Activated CD4-positive, alpha-beta T cell treated with anti-CD3 and anti-CD28 coated beads, Interleukin-2, amount 10 ng/mL, durations not matched to agents 24 days and 14 days (primary cell): ENCODE measurements at places on chromosomes 4 and X. TPM values are rescaled to one million over a fixed set of nuclear protein-coding genes. Genes with fewer than 3 reads are reported as not detected.

The SLC7A11 gene
- 1.8 and 1.9 TPM in 2 replicates for total RNA-seq

- no peak for DNase-seq
- no peak overlapping the region for H3K27ac ChIP-seq
- H3K27me3 ChIP-seq = no peaks in the 10 kb centered on the region
- no peak overlapping the region for H3K4me3 ChIP-seq
- H3K36me3 ChIP-seq = no peaks in the 10 kb centered on the region
Measured at GRCh38 chr4:13325744-13326143, 158.4 kb downstream of the RAB28 start.

GRCh38 chr4:38710053-38710452, 46.1 kb downstream of the KLF3 start:
- H3K4me1 ChIP-seq = peaks cover 3% of the 10 kb centered on the region
- H3K27ac ChIP-seq = no peak overlapping the region
- H3K27me3 ChIP-seq = peaks cover 36% of the 10 kb centered on the region
- H3K36me3 ChIP-seq = no peaks in the 10 kb centered on the region

GRCh38 chr4:156442912-156443311, 489.2 kb upstream of the CTSO start:
- no peaks in the 10 kb centered on the region for H3K4me1 ChIP-seq
- H3K4me3 ChIP-seq = no peak overlapping the region
- no peaks in the 10 kb centered on the region for H3K36me3 ChIP-seq
- no peak overlapping the region for H3K27ac ChIP-seq
- H3K27me3 ChIP-seq = no peaks in the 10 kb centered on the region
- DNase-seq = no peak

The MMAA gene
- 18.9 and 19.5 TPM in 2 replicates for total RNA-seq

GRCh38 chr4:23697001-23697528, 192.8 kb downstream of the PPARGC1A start:
- no peak overlapping the region for H3K4me3 ChIP-seq

The HMX1 gene
- not detected in 2 replicates for total RNA-seq

DNA sequence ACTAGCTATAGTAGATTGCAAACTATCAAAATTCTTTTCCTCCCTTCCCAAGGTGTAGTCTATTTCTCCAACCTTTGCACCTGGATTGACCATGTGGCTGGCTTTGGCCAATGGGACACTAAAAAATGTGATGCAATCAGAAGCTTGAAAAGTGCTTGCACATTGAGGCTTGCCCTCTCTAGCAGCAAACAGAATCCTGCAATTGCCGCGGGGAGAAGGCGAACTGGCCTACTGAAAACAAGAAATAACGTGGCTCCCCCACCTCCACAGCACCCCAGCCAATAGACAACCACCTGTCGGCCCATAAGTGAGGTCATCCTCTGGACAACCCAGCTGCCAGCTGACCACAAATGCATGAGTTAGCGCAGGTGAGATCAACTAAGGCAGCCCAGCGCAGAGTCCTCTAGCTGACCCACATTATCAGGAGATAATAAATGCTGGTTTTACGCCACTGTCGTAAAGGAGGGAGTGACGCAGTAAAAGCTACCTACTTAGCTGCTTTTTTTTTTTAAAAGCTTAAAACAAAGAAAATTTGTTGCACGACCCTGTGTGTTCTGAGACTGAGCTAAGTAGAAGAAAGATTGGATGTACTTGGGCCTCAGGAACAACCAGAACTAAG, 95.2 kb downstream of the GK start:
- H3K27me3 ChIP-seq = peaks cover 3% of the 10 kb centered on the region
- no peak overlapping the region for H3K27ac ChIP-seq
- no peak for DNase-seq
- no peak overlapping the region for H3K4me3 ChIP-seq
- H3K4me1 ChIP-seq = no peaks in the 10 kb centered on the region
- no peaks in the 10 kb centered on the region for H3K36me3 ChIP-seq

DNA sequence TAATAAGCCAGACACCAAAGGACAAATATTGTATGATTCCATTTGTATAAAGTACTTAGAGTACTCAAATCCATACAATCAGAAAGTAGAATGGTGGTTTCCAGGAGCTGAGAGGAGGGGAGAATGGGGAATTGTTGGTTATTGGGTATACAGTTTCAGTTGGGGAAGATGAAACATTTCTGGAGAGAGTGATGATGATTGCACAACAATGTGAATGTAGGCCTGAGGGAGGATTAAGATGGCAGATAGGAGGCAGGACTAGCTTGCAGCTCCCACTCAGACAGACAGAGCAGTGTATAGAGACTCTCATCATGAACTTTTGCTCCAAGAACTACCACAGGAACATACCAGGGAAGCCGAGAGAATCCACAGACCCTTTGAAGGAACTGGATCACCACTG, 75.7 kb upstream of the PAK3 start:
- H3K27me3 ChIP-seq = no peaks in the 10 kb centered on the region
- H3K4me1 ChIP-seq = no peaks in the 10 kb centered on the region
- DNase-seq = no peak
- H3K36me3 ChIP-seq = no peaks in the 10 kb centered on the region
- H3K27ac ChIP-seq = no peak overlapping the region

- no peak overlapping the region for H3K27ac ChIP-seq
- no peaks in the 10 kb centered on the region for H3K36me3 ChIP-seq
- peaks cover 6% of the 10 kb centered on the region for H3K27me3 ChIP-seq
- no peak overlapping the region for H3K4me3 ChIP-seq
- H3K4me1 ChIP-seq = peaks cover 2% of the 10 kb centered on the region
Measured at GRCh38 chr4:158193171-158193749, 17.0 kb upstream of the TMEM144 start.

The C4orf17 gene
- not detected in 2 replicates for total RNA-seq

- H3K36me3 ChIP-seq = peaks cover 3% of the 10 kb centered on the region
- H3K4me3 ChIP-seq = peak within 1 kb of the TSS; percentile 91
- H3K27ac ChIP-seq = peak within 1 kb of the TSS; percentile 92
- no peaks in the 10 kb centered on the region for H3K27me3 ChIP-seq
- peak; percentile 93 for DNase-seq
Measured at GRCh38 chrX:65034668-65035445, 58.6 kb upstream of the ZC4H2 start.

DNA sequence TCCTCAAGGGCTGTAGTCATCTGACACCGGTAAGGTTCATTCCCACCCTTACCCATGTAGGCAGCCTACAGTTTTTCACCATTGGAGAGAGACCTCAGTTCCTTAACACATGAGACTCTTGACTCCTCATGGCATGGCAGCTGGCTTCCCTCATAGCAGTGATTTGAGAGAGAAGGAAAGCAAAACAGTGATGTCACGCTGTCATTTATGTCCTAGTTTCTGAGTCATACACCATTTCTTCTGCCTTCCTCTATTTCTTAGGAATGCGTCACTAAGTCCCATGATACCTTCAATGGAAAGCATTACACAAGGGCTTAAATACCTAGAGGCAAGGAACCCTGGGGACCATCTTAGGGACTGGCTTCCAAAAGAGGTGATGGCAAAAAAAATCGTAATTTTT, 226.1 kb downstream of the SPCS3 start:
- no peaks in the 10 kb centered on the region for H3K36me3 ChIP-seq
- no peaks in the 10 kb centered on the region for H3K4me1 ChIP-seq
- no peak overlapping the region for H3K4me3 ChIP-seq
- no peak overlapping the region for H3K27ac ChIP-seq

DNA sequence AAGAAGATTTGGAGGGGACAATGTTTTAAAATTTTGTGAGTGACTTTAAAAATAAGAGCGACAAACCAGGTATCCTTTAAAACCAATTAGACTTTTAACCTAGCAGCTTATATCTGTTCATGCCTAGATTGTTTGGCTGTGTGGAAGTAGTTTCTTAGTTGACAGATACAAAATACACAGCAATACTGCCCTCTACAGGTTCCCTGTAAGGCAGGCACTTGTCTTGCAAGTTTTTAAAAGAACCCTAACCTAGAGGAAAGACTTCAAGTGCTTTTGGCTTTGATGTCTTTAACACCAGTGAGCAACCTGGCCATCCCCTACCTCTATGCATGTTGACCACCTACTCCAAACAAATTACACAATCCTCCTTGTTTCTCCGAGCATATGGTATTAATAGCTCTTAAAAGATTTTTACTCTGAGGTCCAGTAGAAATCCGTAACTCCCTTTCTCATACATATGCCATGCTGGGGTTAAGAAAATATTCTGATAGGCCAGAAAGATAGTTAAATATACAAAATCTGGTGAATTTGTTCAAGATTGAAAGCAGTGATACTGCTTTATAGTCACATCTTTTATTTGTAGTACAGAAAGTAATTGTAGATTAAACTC, 273.0 kb downstream of the ARHGAP24 start:
- no peaks in the 10 kb centered on the region for H3K4me1 ChIP-seq
- no peaks in the 10 kb centered on the region for H3K27me3 ChIP-seq
- H3K36me3 ChIP-seq = no peaks in the 10 kb centered on the region
- DNase-seq = peak; percentile 61
- no peak overlapping the region for H3K27ac ChIP-seq

DNA sequence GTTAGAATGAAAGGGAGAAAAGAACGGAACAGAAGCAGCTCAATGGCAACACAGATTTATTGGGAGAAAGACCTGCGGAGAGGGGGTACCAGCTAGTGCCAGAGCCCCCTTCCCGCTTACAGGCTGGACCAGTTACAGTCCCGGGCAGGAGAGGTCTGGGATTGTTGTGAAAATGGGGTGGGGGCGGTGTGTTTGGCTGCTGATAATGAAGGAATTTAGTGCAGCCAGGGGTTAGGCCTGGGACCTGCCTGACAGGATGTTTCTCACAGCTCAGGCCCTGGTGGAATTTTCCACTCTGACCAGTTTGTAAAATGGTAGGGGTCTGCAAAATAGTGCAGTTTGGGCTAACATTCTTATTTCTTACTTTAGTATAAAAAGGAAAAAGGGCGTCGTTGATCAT, 75.4 kb upstream of the SPIN4 start:
- peaks cover 4% of the 10 kb centered on the region for H3K36me3 ChIP-seq
- H3K4me1 ChIP-seq = no peaks in the 10 kb centered on the region
- no peak overlapping the region for H3K27ac ChIP-seq
- H3K27me3 ChIP-seq = no peaks in the 10 kb centered on the region

DNA sequence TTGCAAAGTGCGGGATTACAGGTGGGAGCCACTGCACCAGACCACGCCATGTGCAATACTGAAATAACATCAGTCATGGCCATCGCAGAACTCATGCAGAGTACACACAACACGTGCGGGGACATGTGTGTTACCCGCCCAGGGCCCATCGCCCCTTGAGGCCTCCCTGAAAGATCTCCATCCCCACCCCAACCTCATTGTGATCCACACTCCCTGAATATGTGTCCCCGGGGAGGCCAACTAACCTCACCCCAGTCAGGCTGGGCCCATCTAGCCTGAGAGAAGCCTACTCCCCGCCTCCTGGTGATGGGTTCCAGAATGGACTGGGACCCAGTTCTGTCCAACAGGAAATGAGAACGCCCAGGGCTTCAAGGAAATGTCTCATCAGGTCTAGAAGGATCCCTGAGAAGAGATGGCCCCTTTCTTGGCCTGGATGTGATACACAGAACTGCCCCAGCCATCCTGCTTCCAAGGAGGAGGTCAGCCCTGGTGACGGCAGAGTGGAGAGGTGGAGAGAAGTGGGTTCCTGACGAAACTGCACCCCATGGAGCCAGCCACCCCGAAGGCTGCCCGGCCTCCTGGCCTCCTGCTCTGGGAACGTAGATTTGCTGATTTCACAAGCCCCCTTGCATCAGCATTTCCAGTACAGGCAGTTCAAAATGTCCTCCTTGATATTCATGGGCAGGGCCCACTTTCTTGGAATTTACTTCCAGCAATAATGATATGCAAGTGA, 22.5 kb upstream of the CLDN24 start:
- H3K4me1 ChIP-seq = peaks cover 11% of the 10 kb centered on the region
- no peak overlapping the region for H3K4me3 ChIP-seq
- no peaks in the 10 kb centered on the region for H3K36me3 ChIP-seq
- no peak overlapping the region for H3K27ac ChIP-seq
- H3K27me3 ChIP-seq = peaks cover 12% of the 10 kb centered on the region
- no peak for DNase-seq

The PPP2R2C gene
- total RNA-seq = not detected in 2 replicates

The ADH4 gene
- total RNA-seq = not detected in 2 replicates

DNA sequence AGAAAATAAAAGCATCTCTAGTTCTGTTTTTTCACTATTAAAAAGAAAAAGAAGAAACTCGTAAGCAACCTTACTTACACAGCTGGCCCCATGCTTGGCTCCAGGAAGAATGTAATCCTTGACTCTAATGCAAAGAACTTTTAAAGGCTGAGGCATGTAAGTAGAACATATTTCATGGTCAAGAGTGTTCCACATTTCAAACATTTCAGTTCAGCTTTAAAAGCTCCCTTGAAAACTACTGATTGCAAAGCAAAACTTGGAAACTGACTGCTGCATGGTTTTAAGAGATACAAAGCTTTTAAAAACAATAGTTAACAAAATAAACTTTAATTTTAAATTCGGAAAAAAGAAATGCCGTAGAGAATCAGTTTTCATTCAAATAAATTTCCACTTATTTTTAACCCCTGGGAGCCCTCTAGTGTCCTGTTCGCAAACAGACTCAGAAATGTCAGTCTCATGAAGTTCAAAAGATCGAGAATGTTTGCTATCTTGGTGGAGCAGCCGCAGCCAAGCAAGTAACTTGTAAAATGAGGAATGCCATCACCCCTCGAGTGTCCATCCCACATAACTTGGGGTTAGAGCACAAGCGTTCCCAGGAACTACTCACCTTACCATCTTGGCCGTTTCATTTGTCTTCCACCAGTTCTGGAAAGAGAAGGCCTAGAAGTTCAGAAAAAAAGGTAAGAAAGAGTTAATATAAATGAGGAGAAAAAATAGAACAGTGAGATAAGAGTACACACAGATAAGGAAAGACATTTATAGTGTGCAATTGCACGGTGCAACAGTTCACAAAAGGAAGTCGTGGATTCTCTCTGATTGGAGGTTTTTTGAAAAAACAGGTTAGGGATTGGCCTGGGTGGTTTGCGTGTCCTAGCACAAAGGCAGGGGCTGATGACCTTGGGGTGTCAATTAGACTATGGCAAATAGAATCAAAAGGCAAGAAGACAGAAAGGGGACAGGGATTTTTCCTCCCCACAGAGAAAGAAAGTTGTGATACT, at the start of gene GASK1B:
TSS of gene GASK1B (minus strand) at position 765 of the 998 bp plus-strand sequence. CDS start 1,650 bp downstream, outside the sequence.
- no peaks in the 10 kb centered on the region for H3K4me1 ChIP-seq
- H3K27ac ChIP-seq = no peak within 1 kb of the TSS
- H3K4me3 ChIP-seq = no peak within 1 kb of the TSS
- peaks cover 36% of the 10 kb centered on the region for H3K27me3 ChIP-seq
- no peaks in the 10 kb centered on the region for H3K36me3 ChIP-seq

The FTSJ1 gene
- total RNA-seq = 95.6 and 101 TPM in 2 replicates

The MAGEA4 gene
- not detected in 2 replicates for total RNA-seq

- H3K27ac ChIP-seq = no peak overlapping the region
- no peaks in the 10 kb centered on the region for H3K4me1 ChIP-seq
- no peaks in the 10 kb centered on the region for H3K27me3 ChIP-seq
- H3K36me3 ChIP-seq = no peaks in the 10 kb centered on the region
Measured at GRCh38 chr4:107115185-107115847, 79.2 kb upstream of the DKK2 start.

GRCh38 chr4:22440999-22441398, 74.9 kb downstream of the ADGRA3 start:
- H3K4me3 ChIP-seq = no peak overlapping the region
- no peaks in the 10 kb centered on the region for H3K27me3 ChIP-seq

The DACH2 gene
- not detected in 2 replicates for total RNA-seq

The ANOS1 gene
- not detected in 2 replicates for total RNA-seq

The MTNR1A gene
- not detected in 2 replicates for total RNA-seq

The HPF1 gene
- 18.8 and 34.0 TPM in 2 replicates for total RNA-seq

The EPHA5 gene
- total RNA-seq = not detected in 2 replicates

The CFAP99 gene
- total RNA-seq = not detected in 2 replicates

GRCh38 chr4:3253808-3254207, 4.8 kb downstream of the MSANTD1 start:
- no peaks in the 10 kb centered on the region for H3K27me3 ChIP-seq
- no peak for DNase-seq
- H3K27ac ChIP-seq = no peak overlapping the region
- no peaks in the 10 kb centered on the region for H3K36me3 ChIP-seq
- peaks cover 2% of the 10 kb centered on the region for H3K4me1 ChIP-seq
- H3K4me3 ChIP-seq = no peak overlapping the region

The MRFAP1L1 gene
- 51.4 TPM in 2 replicates for total RNA-seq

The HSFX3 gene
- not detected in 2 replicates for total RNA-seq
